SJSA1 (cell line): ENCODE measurements at places on chromosomes 2 and 18.

- peak; percentile 90 for DNase-seq
These were observed 19.9 kb downstream of the SNED1 start for GRCh38 chr2:241018051-241018891.

DNA sequence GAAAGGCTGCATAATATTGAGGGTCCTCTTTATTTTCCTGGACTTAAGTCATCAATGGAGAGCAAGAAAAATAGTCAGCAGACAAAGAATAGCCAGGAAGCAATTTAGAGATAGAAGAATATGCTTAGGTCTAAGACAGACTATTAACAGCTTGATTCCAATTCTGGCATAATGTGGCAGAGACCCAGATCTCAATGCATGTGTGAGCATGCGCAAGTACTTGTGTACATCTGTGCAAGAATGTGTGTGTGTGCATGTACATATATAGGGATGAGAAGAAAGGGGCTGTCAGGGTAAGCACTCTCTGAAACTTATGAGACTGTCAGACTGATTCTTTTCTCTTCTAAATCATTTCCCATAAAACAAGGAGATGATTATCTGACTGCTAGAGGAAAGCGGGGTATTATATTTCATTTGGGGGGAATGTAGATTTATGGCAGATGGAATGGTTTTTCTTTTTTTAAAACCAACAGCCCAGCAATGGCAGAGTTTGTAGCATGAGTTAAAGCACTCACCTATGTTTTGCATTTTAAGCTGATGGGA is 381.3 kb upstream of the SPRED2 start:
- no peak for DNase-seq

DNA sequence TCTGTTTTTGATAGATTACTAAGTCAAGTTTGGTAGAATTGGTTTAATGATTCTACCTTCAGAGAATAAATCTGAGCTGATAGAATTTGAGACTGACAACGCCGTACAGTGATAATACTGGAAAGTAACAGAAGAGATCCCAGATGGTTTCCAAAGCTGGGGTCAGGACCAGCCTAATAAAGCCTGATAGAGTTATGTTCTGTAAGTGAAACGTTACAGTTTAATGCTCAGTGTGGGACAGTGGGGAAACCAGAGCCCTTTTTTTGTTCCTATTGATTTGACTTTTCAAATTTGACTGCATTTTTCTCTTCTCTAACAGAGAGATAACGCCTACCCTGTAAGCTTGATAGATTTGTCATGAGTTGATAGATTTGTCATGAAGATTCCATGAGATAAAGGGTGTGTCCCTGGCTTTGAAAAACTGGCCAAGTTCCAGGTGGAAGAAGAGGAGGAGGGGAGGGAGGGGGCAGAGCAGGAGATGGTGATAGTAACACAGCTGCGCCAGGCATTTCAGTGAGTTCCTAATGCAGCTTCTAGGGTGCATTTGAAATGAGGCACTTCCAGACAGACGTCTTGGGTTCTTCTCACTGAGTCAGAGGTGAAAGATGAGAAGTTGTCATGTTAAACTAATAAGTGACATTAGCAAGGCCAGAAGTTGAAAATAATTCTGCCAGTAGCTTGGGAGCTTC is 65.1 kb downstream of the CERS6 start:
- DNase-seq, result no peak

GRCh38 chr2:66509326-66509811 is 74.4 kb downstream of the MEIS1 start:
- no peak for DNase-seq

- DNase-seq, result no peak
These were observed 2.3 kb upstream of the PLEK start for GRCh38 chr2:68362749-68363148.

DNA sequence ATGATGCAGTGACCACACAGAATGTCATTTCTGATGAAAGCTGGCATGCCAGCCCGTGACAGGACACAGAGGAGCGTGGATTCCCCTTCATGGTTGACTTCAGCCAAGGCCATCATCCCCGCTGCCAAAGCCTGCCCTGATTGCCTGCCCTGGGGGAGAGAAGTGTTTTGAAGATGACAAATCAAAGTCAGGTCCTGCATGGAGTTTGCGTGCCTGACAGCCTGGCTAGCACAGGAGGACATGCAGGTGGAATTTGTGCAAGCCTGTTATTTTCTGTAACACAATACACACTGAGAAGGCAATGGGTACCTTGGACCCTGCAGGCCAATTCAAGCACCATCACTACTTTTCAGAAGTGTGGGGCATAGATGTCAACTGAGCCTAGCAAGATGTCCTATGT is 5.4 kb upstream of the IL1R2 start:
- DNase-seq, result no peak

GRCh38 chr2:121335294-121336290 is 50.6 kb upstream of the TFCP2L1 start:
- DNase-seq, result no peak

- no peak for DNase-seq
These were observed 101.2 kb upstream of the MSH2 start for GRCh38 chr2:47301731-47302130.

GRCh38 chr2:1736045-1736444 is 8.3 kb downstream of the PXDN start:
- peak; percentile 6 for DNase-seq

- DNase-seq, result no peak
These were observed 492.8 kb upstream of the FSIP2 start for GRCh38 chr2:185245806-185246205.

DNA sequence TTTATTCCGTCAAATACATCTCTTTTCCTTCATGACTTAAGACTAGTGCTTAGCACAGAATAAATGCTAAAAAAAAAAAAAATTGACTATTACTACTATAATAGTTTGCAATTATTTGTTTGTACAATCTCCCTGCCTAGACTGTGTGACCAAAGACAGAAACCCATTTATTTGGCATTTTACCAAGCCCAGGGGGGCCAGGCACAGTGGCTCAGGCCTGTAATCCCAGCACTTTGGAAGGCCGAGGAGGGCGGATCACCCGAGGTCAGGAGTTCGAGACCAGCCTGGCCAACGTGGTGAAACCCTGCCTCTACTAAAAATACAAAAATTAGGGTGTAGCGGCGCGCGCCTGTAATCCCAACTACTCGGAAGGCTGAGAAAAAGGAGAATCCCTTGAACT is 1.4 kb downstream of the ASB3 start:
- DNase-seq, result no peak

DNA sequence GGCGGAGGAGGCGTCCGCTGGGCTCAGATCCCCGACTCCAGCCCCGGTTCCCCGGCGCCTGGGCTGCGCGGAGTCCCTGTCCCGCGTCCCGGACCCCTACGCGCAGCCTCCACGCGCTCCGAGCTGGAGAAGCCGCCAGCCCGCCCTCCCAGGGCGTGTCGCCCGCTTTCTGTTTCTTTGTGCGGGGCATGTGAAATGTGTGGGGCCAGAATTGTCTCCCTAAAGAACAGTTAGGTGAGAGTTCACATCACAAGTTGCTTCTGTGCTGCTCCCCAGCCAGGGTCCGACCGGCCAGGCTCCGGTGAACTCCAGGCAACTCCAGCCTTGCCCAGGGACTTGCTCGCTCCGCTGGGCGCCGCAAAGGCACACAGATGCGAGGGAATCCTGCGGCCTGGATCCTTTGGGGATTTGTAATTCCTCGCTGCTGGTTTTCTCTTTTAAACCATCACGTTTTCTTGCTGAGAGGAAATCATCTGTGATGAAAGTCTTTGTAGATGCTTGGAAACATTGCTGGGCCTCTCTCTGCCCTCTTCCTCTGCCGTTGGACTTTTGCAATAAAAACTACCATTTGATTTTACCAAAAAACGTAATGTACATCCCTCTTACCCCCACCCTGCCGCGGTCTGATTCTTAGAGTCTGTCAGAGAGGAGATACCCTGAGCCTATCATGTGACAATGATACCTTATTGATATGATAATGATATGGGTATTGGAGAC is 631 bp downstream of the GYPC start:
- no peak for DNase-seq

DNA sequence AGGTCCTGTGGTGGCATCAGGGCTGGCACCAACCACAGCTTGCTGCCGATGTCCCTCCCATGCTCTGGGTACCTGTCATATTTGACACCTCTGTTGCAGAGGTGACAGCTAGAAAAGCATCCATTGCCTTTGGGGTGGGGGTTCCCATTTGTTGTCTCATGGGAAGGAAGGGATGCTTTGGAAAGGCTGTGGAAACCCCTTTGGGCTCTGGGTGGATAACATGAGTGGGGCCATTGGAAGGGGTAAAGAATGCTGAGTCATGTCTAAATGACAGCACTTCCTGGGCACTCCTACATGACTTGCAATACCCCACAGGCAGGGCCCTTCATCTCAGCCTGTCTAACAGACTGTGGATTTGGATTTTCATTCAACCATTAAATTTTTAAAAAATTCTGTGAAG is 27.8 kb downstream of the CTIF start:
- DNase-seq, result no peak

DNA sequence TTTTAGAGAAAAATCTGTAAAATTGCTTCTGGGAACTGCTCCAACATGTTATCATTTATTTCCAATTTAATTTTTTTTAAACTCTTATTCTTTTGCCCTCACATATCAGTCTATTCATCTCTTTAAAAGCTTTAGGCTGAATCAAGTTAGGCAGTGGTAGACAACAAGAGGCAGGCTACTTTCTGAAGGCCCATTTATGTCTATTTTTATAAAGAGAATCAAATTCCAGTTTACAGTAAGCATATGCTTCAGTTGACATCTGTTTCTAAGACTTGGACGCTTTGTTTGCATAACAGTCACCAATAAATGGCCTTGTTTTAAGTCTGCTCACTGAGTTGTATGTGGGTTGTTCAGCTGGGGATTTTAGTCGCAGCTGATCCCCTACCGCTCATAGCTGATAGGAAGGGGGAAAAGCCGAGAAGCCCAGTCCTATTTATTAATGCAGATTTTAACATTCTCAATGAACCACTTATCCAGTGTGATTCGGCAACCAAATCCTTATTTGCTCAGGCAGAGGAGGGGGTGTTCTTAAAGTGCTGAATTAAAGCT is 260.4 kb upstream of the SIX3 start:
- no peak for DNase-seq
